Tibial nerve (tissue), 4 donors: ENCODE measurements at places on chromosomes 6 and 20. TPM values are rescaled to one million over a fixed set of nuclear protein-coding genes. Genes with fewer than 3 reads are reported as not detected.

DNA sequence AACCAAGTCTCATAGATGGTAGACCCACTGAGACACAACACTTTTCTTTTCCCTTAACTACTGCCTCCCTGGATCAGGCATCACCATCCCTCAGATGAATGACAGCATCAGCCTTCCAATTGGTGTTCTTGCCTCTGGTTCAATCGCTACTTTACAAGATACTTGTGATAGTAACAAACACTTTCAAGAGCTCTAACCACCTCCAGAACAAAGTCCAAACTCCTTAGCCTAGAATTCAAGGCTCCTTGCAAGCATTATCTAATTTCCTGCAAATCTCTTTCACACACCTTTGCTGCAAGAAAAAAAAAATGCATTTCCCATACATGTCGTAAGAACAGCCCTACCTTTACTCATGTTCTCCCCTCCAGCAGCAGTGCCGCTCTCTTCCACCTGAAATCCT, 33.1 kb downstream of the RALGAPA2 start:
- DNase-seq: no peak

DNA sequence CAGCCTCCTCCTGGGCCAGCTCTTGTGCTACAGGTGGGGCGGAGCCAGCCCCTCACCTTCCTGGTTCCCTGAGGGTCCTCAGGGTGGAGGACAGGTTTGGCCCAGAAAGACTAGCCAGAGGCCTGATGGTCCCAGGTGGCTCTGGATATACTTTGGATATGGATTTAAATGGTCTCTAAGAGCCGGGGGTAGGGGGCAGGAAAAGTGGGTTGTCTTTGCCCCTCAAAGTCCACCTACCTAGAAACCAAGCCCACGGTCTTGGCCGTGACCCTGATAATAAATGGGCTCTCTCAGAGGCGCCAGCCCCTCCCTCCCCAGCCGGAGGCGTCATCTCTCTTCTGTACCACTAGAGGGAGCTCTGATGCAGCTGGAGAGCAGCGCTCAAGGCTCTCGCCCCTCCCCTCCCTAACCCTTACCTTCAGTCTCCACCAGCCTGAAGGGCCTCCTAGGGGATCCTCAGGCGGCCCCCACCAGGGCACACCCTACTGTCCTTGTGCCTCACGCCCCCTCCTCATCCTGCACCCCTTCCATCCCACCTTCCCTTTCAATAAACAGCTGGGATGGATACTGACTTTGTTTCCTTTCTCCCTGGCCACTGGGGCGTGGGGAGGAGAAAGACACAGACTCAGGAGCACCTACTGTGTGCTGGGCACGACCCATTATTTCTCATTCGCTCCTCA, 7.5 kb downstream of the NRSN2 start:
- peak; percentile 70 for DNase-seq

DNA sequence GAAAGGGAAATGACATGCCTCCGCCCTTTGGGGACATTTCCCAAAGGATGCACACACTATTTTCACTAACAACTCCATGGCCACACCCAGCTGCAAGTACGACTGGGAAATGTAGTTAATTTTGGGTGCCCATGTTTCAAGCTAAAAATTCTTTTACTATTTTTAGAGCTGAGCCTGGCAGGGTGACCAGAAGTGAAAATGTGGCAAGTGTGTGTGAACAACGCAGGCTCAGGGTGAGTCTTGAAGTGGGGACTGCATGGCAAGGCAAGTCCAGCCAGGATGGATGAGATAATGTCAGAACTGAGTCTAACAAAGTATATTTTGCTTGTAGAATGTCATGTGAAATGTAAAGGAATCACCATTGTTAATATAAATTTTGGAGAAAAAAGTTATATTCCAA, 17.0 kb upstream of the CD109 start:
- no peak for DNase-seq

GRCh38 chr6:115891111-115891669, 169.5 kb downstream of the FRK start:
- DNase-seq: no peak

DNA sequence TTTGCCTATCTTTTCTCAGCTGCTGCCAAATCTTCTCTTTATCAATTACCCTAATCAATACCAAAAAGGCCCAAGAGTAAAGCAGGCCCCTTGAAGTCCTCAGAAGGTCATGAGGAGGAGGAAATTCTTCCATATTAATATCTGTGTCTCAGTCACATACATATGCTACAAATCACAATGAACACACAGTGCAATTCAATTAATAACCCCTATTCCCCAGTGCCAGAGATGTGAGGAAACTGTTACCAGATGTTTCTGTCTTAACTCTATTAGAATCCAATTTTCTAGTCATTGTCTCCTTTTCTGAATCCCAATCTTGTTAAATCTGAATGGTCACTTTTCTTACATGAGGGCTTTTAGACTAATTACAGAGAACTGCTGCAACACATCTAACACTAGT, 45.9 kb upstream of the SLC2A12 start:
- DNase-seq: no peak

DNA sequence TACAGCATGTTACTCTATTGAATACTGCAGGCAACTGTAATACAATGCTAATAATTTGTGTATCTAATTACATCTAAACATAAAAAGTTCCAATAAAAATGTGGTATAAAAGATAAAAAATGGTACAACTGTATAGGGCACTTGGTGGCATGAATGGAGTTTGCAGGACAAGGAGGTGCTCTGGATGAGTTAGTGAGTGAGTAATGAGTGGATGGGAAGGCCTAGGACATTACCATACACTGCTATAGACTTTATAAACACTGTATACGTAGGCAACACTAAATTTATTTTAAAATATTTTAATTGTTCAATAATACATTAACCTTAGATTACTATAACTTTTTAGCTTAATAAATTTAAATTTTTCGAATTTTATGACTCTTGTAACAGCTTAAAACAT, 579.6 kb upstream of the MAN1A1 start:
- no peak for DNase-seq

GRCh38 chr6:135557582-135557981, 60.0 kb upstream of the AHI1 start:
- DNase-seq: no peak

The PPP1R18 gene
- total RNA-seq: 36.7 TPM

The TENT5A gene
- total RNA-seq: 28.4 TPM
